Suprapubic skin (tissue), 4 donors: ENCODE measurements at places on chromosomes 16 and 17.

- DNase-seq = no peak
These were observed 839 bp downstream of the PLD2 start for GRCh38 chr17:4807605-4808377.

GRCh38 chr17:50091918-50092285, 3.2 kb upstream of the PDK2 start:
- DNase-seq = no peak

DNA sequence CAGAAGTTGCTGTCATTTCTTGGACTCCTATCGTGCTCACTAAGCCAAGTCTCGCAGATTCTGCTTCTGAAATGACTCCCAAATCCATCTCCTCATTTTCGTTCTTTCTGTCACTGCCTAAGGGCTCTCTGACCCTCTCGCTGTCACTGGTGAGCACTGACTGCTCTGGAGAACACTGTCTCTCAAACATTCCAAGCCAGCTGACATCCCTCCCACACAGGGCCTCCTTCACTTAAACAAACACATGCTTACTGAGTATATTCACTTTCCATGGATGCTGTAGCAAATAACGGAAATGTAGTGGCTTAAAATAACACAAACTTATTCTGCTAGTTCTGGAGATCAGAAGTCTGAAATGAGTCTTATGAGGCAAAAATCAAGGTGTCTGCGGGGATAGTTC, 18.8 kb downstream of the CACNG1 start:
- no peak for DNase-seq

- DNase-seq = no peak
These were observed 54.7 kb downstream of the SKAP1 start for GRCh38 chr17:48375356-48375755.

DNA sequence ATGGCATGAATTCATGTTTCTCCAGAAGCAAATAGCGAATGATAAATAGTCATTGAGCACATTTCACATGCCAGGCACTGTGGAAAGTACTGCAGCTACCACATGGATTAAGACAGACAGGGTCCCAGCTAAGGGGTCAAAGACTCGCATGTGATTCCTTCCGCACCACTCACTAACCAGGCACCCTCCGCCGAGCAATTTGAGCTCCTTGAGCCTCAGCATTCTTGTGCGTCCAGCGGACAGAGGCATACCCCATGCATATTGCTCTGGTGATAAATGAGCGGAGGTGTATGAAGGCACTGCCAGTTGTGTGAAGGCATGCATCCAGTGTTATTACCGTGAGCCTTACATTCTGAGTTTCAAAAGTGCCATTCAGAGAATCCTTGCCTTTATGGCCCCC, 358.7 kb downstream of the HS3ST4 start:
- DNase-seq = no peak

DNA sequence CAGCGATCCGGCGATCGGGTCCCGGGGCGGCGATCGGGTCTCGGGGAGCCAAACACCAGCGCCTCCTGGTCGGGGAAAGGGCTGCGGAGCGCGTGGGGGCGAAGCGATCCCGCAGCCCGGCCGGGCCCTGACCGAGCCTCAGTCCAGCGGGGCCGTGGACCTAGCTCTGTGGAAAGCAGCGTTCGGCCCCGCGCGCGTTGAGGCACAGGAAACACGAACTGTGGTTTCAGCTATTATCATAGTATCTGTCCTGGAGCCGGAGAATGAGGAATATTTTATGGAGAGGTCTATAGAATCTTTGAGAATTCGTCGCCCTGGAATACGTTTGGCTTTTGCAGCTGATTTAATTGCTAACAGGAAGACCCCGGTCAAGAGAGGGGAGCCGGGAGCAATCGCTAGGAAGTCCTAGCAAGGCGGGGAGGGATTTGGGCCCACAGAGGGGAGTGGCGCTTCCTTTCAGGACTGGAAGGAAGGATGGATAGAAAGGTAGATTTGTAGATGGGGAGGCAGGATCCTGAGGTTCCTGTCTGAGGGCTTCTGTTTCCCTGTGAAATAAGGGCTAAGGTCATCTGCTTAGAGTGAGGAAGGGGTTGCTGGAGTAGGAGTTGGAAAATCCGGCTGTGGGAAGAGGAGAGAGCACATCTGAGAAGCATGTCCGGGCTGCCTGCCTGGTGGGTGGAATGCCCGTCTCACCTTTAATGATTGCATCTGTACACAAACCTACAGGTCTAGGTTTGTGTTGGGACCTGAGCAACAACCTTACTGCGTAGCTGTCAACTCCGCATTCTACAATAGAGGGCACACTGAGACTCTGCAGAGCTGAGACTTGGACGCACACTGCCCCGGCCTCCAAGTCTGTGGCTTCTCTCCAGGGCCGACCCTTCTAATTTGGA, 770 bp downstream of the CCNF start:
- DNase-seq = no peak

GRCh38 chr17:81217491-81217890, 5.3 kb downstream of the CEP131 start:
- no peak for DNase-seq

DNA sequence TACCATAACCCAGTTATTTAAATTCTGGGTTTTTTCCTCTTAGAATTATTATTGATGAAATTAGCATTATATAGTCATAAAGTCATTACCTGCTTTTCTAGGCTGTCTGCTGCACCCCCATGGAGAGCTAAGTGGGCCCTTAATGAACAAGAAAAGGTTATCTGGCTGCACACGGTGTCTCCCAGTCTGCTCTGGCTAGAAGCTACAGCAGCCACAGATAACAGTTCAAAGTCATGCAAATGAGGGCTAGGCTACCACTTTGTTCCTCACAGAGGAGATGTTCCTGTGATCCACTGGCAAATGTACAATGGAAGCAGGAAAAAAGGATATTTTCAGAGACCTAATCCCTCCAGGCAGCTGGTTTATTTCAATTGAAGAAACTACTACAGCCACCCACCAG, 112.1 kb downstream of the SNX11 start:
- no peak for DNase-seq

DNA sequence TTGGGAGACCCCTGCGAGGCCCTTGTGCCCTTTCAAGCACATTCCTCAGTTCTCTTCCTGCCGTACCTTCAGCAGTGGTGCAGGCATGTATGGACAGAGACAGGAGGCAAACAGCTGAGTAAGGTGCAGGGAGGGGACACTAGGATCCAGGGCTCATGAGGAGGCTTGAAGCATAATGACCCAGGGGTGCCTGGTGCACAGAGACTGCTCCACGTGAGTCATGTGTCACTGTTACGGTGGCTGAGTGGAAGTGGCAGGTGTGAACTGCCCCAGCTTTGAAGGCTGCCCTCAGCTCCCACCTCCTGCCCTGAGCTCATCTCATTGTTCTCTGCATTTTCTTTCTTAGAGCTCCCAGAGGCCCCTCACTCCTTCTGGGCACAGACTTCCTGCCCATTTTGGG, 124.8 kb downstream of the NTN1 start:
- DNase-seq = no peak

- DNase-seq = no peak
These were observed 802 bp downstream of the SETD6 start for GRCh38 chr16:58515871-58516767.

- DNase-seq = no peak
These were observed 4.4 kb downstream of the CLEC19A start for GRCh38 chr16:19289811-19290485.

DNA sequence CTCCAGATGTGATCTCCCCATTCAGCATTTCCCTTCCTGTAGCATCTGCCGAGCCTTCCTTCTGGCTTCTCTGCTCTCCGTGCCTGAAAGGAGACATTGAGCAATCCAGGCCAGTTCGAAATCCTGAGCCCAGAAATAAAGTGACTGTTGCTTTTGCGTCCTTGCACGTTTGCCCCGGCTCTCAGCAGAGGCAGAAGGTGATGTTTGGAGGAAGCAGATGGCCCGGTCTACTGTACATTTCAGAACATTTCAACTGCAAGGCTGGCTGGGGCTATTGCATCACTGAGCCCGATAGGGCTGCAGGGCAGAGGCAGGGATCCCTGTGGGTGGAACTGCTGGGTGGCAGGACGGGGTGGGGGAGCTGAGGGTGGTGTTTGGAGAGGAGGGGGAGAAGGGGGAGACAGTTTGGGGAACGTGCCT, 29.4 kb downstream of the IRF8 start:
- no peak for DNase-seq
